ENCODE measurements at places on chromosomes 1 and 21.

DNA sequence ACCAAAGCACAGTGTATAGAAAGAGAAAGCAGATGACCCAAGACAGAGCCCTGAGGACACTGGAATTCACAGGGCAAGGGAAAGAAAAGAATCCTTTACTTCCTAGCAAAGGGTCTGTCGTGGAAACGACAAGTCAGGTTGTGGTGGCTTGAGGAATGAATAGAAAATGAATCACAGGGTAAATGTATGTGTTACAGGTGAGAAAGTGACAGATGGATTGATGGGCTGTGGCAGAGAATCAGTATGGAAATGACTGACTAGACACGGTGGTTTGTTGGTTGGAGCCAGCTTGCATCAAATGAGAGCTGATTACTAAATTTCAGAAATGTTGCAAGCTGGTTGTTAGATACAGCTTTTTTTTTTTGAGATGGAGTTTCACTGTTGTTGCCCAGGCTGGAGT is 46.9 kb downstream of the PTP4A2 start:
- DNase-seq = no peak

GRCh38 chr1:7549277-7550161 is 221.6 kb upstream of the VAMP3 start:
- peak; percentile 7 for DNase-seq

DNA sequence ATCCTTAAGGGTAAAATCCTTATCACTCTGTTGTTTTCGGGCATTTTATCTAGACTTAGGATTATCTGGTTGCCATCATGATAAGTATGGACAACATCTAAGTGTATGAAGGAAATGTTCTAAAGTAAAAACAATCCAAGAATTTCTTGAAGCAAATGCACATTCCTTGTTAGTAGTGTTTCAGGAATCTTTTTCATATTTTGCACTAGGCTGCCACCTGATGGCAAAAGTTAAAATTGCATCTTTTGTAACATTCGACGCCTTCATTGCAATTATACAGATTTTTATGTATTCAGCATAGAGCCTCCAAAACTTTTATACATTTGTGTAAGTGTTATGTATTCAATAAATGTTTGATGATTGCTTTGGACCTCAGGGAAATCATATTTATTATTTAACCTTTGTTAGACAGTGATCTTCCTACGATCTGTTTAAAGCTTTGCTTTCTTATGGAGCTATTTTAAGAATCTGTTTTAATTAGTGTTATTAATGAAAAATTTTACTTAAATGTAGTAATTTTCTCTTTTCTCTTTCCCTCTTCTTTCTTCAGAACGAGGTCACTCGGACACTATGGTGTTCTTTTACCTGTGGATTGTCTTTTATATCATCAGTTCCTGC is 49.4 kb upstream of the KIAA1614 start:
- DNase-seq = peak; percentile 14

DNA sequence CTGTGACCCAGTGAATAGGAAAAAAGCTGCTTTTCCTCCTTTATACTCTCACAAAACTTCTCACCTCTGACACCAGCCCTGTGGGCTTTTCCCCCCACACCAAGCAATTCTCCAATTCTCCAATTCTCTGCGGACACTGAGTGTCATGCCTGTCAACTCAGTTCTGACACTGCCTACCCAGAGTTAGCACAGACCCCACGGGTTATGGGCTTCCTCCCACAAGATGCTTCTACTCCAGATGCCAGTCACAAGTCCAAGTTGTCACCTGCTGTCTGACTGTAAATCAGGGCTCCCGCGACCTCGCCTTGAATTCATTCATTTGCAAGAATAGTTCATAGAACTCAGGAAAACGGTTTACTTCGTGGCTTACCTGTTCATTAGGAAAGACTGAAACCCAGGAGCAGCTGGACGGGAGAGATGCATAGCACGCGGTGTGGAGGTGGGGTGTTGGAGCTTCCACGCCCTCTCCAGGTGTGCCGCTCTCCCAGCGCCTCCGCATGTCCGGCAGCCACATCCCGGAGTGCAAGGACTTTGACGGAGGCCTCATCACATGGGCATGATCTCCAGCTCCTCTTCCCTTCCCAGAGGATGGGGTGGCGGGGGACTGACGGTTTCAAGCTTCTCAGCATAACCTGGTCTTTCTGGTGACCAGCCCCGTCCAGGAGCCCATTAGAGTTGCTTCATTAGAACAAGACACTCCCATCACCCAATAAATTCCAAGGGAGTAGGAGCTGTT is 154.7 kb downstream of the PGBD5 start:
- no peak for DNase-seq

DNA sequence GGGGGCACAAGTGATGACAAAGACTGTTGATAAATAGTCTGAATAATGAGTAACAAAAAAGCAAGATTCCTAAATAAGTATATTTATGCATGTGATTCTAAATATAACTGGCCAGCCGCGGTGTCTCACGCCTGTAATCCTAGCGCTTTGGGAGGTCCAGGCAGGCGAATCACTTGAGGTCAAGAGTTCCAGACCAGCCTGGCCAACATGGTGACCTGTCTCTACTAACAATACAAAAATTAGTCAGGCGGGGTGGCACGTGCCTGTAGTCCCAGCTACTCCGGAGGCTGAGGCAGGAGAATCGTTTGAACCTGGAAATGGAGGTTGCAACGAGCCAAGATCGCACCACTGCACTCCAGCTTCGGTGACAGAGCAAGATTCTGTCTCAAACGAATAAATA is 161.5 kb downstream of the TOMM20 start:
- no peak for DNase-seq

- no peak for DNase-seq
Observed at GRCh38 chr21:16422702-16423101, 692.9 kb downstream of the USP25 start.

Data from activated gamma-delta T cell treated with Interleukin-2 at 50 U/mL for 16 hours (primary cell).